Right renal pelvis (tissue), 4 donors: ENCODE measurements at places on chromosomes 1 and 21. TPM values are rescaled to one million over a fixed set of nuclear protein-coding genes. Genes with fewer than 3 reads are reported as not detected.

OPTC gene
- not detected for polyA plus RNA-seq

PLPP3 gene
- polyA plus RNA-seq, result 154 TPM

AKNAD1 gene
- polyA plus RNA-seq, result not detected

OR6K3 gene
- polyA plus RNA-seq, result 0.11 TPM

ZFP69B gene
- polyA plus RNA-seq, result 5.6 TPM

GRCh38 chr1:29310616-29311180, 74.4 kb downstream of the PTPRU start:
- no peak for DNase-seq

- no peak for DNase-seq
Measured at GRCh38 chr1:210250998-210251679, 18.5 kb downstream of the SERTAD4 start.

GRCh38 chr1:30688920-30689794, 34.2 kb downstream of the MATN1 start:
- DNase-seq, result no peak

GRCh38 chr1:214022229-214022791, 34.5 kb downstream of the PROX1 start:
- no peak for DNase-seq

- no peak for DNase-seq
Measured at GRCh38 chr1:242745079-242745478, 220.6 kb upstream of the PLD5 start.

DNA sequence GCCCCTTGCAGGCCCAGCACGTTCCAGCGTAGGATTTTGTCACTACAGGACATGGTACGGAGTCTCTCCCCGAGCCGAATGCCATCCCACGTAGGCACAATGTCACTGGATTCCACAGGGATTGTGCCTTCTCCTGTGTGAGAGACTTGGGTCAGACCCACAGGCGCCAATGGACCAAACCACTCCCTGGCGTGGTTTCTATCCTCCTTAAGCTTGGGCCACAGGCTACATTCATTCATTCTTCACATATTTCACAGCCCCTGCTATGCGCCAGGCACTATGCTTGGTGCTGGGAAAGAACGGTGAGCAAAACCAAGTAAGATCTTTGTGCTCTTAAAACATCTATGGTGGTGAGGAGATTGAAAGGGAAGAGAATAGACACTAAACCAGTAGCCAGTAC, 18.7 kb downstream of the CHRNB2 start:
- DNase-seq, result no peak

DNA sequence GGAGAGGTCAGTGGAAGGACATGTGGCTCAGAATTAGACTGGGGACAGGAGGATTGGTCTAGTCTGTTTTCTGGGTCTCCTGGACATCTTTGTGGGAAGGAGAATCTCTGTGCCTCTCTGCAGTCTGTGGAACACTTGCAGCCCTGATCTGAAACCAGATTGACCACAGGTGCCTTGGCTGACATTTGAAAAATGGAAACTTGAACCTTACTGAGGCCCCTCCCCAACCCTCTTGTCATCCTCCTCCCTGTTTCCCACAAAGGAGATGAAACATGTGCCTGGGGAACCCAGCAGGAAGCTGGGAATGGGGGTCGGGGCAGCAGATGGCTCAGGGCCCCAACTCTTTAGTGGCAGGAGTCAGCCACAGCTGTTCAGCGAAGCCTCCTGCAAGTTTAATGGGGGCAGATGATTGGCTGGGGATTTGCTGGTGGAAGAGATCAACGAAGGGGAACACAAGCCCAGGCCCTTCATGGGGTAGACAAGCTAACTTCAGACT, 18.1 kb downstream of the VASH2 start:
- no peak for DNase-seq

DNA sequence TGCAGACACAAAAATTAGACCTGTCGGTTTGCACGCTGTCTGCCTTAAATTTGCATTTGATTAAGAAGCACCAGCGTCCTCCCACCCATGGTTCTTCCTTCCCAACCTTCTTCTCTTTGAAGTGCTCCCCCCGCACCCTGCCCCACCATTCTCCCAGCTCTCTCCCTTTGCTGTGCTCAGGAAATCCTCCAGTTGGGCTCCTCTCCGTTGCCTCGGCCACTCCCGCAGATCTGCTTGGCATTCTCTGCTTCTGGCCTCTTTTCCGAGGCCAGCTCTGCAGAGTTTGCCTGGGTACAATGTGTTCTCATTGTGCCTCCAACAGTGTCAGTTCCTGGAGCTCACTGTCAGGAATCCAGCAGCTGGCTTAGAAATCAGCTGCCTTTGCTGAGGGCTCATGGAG, 126.1 kb downstream of the NAV1 start:
- DNase-seq, result no peak

DNA sequence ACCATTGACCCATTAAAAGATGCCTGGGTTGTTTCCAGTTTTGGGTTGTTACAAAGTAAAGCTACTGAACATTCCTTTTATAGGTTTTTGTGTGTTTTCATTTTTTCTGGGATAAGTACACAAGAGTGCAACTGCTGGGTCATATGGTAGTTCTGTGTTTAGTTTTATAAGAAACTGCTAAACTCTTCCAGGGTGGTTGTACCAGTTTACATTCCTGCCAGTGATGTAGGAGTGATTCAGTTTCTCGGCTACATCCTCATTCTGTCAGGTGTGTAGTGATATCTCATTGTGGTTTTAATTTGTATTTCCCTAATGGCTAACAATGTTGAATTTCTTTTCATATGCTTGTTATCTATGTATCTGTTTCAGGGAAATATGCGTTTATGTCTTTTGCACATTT, 58.5 kb upstream of the DNAJC6 start:
- DNase-seq, result no peak

DNA sequence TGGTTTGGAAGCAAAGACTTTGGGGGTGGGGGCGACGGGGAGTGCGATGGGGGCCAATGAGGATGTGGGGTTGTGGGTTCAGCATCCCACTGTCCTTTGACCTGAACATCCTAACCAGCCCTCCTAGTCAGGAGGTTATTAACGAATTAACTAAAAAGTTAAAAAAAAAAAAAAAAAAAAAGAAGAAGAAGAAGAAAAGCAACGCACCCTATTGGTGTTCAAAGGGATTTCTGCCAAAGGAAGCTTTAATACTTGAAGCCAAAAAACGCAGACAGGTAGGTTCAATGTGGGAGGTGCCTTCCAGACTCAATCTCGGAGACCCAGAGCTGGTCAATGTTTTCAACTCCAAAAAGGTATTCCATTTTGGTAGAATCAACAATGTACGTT, 2.2 kb downstream of the CLIC6 start:
- DNase-seq, result no peak

DNA sequence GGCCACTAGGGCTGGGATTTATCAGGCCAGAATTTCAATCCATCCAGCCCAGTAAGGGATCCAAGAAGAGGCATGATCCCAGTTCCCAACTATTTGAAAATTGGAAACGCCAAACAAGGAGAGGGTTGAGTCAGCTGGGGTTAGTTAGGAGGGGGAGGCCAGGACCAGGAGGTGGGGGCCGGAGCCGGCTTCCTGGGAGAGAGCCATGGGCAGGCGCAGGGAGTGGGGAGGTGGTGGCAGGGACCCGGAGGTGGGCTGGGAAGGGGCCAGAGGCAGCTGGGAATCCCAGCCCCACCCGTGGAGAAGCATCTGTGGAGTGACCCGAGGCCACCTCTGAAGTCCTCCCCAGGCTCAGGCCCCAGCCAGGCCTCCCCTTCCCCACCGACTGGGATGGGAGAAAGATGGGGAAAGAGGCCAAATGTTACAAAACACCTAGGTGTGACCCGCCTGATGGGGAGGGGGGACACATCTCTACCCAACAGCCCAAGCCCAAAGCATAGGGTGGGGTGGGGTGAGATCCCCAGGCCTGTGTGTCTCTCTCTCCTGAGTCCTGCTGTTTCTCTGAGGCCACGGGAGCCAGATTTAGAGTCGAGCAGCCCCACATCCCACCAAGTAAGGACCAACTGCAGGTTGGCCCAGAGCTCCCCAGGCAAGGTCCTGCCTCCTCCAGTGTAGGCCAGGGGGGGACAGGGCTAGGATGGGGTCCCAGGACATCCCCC, 10.1 kb downstream of the HSPG2 start:
- DNase-seq, result no peak

DNA sequence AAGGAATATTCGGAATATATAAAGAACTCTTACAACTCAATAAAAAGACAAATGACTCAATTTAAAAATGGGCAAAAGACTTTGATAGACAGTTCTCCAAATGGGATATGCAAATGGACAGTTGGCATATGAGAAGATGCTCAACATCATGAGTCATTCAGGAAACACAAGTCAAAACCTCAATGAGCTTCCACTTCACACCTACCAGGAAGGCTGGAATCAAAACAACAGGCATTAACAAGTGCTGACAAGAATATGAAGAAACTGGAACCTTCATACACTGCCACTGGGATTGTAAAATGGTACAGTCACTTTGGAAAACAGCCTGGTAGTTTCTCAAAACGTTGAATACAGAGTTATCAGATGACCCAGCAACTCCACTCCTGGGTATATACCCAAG, 17.2 kb downstream of the PGBD5 start:
- DNase-seq, result no peak

DNA sequence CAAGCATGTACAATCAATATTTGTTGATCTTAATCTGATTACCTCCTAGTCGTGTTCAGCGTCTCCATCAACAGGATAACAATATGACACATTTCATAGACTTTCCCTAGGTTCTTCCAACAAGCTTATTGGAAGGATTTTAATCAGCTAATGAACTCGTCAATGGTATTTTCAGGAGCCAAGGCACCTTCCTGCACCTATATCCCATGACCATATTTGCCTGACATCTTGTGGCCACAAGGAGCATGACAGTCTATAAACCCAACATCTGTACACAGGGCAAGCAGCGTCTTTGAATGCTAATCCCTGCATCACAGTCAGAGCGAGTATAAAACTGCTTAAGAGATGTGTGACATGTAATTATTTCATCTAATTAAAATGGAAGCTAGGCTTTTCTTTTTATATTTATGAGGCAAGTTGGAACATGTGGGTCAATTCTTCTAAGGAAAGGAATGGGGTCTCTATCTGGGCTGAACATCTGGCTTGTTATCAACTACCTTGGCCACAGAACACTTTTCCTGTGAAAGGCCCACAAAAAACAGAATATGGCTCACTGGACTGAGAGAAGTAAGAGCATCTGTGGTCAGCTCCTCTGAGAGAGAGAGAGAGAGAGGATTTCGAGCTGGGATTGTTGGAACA, 388.8 kb downstream of the NTNG1 start:
- peak; percentile 18 for DNase-seq

DNA sequence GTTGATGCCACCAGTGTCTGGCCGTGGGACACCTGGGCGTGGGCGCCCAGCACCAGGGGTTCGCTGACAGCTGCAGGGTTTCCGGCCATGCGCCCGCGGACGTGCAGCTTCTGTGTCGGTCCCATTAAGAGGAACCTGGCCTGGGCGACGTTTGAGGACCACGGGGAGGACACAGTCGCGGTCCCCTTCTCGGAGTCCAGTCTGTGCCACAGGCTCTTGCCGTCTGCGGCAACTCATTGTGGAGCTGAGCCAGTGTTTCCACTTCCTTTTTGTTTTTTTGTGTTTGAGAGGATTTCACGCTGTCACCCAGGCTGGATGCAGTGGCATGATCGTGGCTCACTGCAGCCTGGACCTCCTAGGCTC, 1.6 kb upstream of the C1orf159 start:
- no peak for DNase-seq

GRCh38 chr1:10624256-10625050, 149.7 kb downstream of the PEX14 start:
- no peak for DNase-seq
